ENCODE measurements at places on chromosomes 3 and 15.

GRCh38 chr3:150691414-150692040 is 12.2 kb downstream of the ERICH6 start:
- no peak for DNase-seq

GRCh38 chr3:11307830-11308432 is 35.7 kb downstream of the ATG7 start:
- no peak for DNase-seq

GRCh38 chr15:54559405-54560069 is 581.3 kb downstream of the UNC13C start:
- DNase-seq, result no peak

DNA sequence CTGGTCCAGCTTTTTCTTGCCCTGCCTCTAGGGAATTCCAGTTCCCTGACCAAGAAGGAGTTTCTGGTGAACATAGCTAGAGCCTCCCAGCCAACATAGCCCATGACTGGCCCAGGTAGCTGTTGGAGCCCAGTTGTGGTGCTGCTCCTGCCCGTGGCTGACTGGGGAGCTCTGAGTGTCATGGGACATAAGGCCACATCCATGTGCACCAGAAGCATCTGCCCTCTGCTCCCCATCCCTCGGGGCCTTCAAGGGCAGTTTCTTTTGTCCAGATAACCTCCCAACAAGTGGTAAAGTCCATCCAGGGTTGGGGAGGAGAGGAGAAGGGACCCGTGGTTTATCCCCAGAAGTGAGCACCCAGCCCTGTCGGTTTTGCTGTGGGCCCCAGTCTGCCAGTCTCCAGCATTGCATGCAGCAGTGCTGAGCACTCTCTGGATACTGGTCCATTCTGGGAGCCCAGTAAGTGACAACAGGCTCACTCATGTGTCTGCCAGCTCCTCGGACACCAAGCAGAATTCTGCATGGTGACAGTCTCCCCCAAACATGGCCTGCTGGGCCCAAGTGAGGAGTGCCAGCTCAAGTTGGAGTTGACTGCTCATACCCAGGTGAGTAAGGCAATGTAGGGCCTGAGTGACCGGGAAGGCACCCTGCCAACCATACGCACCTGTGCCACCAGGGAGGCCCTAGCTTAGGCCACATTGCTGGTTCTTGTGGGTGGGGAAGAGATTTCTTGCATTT is 28.8 kb downstream of the ACAA1 start:
- DNase-seq, result no peak

- DNase-seq, result no peak
Observed at GRCh38 chr15:74827614-74828013, 1.2 kb downstream of the CPLX3 start.

DNA sequence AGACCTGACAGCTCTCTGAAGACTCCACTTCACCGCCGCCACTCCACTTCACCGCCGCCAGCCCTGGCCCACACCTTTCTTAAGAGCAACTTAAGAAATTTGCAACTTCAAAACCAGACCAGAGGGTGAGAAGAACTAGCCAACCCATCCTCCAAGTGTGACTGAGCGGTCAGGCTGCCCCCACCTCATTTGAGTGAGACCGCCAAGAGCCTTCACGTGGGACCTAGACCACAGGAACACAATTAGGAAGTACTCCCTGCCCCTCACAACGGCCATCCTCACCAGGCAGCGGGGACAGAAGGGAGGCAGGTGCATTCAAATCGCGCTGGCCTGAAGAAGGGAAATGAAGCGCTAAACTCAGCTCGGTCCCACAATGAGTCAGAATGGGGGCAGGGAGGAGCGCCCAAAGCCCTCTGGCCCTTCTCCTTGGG is 156.8 kb upstream of the BCL6 start:
- no peak for DNase-seq

- no peak for DNase-seq
Observed at GRCh38 chr3:29022976-29023375, 257.9 kb upstream of the RBMS3 start.

- DNase-seq, result no peak
Observed at GRCh38 chr3:124823206-124823605, 64.0 kb downstream of the ITGB5 start.

GRCh38 chr3:132867526-132867925 is 145.3 kb upstream of the NPHP3 start:
- DNase-seq, result no peak

GRCh38 chr15:62622775-62623174 is 419.8 kb upstream of the TPM1 start:
- no peak for DNase-seq

GRCh38 chr3:16369276-16369675 is 104.3 kb downstream of the OXNAD1 start:
- no peak for DNase-seq

DNA sequence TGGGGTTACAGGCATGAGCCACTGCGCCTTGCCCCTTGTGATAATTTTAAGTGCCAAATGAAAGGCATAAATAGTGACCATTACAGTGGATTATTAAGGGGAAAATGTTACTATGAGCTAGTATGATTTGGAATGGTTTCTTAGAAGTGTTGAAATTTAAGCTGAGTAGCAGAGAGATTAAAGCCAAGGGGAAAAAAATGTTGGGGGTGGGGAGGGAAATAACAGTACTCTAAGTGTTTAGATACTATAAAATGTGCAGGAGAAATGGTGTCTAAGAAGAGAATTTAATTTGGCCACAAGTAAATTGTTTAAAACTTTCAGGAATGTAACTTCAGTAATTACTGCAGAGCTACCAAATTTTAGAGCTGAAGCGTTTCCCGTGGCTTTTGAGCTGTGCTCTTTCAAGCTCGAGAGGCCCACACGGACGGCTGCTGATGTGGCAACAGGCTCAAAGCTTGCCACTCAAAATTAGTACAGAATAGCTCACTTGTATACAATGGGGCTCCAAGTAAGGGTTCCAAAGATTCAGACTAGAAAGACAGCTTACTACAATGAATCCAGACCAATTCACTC is 23.9 kb upstream of the SLC12A8 start:
- DNase-seq, result no peak

DNA sequence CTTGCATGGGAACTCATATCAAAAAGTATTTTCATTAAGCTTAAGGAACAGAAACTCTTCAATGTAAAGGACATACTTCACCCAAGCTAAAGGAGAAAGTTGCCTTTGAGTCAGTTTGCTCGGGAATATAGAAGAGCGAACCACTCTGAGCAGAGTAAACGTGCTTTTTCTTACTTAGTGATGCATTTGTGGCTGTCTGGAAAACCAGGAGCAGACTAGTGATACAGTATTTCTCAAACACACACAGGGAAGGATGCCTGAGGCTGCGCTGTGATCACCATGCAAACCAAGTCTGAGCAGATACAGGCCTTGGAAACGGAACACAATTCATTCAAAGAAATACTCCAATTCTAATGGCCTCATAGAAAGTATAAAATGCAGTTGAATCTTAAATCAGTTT is 121.0 kb upstream of the CDIN1 start:
- no peak for DNase-seq

GRCh38 chr15:77486542-77487468 is 66.1 kb downstream of the HMG20A start:
- no peak for DNase-seq

- no peak for DNase-seq
Observed at GRCh38 chr3:192332386-192333291, 394.7 kb downstream of the FGF12 start.
